ENCODE measurements at places on chromosomes 3 and 15.
A peak's percentile ranks its signal among the peaks of the same experiment; 100 is the strongest.

GRCh38 chr3:189322339-189322738, 150.6 kb downstream of the TPRG1 start:
- DNase-seq, result no peak

DNA sequence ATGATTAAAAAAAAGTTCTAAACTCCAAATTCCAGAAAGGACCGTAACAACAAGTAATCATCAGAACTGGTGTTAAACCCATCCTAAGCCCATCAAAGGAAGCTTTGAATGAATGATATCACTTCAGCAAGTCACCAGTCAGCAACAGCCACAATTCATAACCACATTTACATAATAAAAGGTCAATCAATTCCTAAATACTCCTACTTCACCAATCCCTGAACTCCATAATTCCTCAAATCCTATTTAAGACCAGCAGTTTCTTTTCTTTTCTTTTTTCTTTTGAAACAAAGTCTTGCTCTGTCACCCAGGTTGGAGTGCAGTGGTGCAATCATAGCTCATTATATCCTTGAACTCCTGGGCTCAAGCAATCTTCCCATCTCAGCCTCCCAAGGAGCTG, 40.5 kb downstream of the TTBK2 start:
- no peak for DNase-seq

DNA sequence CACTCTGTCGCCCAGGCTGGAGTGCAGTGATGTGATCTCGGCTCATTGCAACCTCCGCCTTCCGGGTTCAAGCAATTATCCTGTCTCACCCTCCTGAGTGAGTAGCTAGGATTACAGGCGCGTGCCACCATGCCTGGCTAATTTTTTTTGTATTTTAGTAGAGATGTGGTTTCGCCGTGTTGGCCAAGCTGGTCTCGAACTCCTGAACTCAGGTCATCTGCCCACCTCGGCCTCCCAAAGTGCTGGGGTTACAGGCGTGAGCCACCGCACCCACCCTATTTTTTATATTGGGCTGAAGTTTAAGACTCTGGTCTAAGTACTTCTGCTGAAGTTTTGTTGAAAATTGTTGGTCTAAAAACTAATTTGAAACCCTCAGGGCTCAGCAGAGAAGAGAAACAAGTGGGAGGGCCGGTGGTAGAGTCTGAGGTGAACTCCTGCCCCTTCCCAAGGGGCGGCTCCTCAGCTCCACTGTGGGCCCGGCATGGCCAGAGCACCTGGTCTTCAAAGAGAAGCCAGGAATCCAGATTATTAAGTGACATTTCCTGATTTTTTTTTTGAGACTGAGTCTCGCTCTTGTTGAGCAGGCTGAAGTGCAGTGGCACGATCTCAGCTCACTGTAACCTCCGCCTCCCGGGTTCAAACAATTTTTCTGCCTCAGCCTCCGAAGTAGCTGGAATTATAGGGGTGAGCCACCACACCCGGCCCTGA, 4.0 kb downstream of the HDAC11 start:
- DNase-seq, result peak; percentile 7

GRCh38 chr3:167918686-167919085, 177.0 kb downstream of the GOLIM4 start:
- no peak for DNase-seq

- no peak for DNase-seq
Measured at GRCh38 chr3:193801097-193801496, 208.1 kb downstream of the OPA1 start.

DNA sequence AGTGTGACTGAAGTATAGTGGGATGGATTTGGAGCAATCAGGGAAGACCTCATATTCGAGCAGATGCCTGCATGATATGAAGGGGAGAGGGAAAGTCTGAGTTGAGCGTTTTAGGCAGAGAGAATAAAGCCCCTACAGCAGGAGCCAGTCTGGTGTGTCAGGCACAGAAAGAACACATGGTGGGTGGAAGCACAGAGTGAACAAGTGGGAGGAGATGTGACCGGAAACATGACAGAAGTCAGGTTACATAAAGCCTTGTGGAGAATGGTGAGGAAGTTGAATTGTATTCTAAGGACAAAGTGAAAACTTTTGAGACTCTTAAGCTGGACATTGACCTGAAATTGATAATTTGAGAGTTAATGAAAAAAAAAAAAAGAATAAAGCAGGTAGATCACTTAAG, 541.0 kb downstream of the PLOD2 start:
- no peak for DNase-seq

GRCh38 chr15:99584081-99584600, 18.4 kb downstream of the MEF2A start:
- no peak for DNase-seq

- no peak for DNase-seq
Measured at GRCh38 chr3:49751501-49751900, 27.8 kb upstream of the GMPPB start.

- peak; percentile 52 for DNase-seq
Measured at GRCh38 chr3:196111939-196112386, 30.1 kb upstream of the TFRC start.

- DNase-seq, result peak; percentile 48
Measured at GRCh38 chr15:34436126-34436955, 1.3 kb downstream of the GOLGA8A start.

- no peak for DNase-seq
Measured at GRCh38 chr3:125211523-125212090, 941 bp downstream of the SLC12A8 start.

GRCh38 chr15:82045179-82045891, 483 bp downstream of the MEX3B start:
- DNase-seq, result peak; percentile 36

DNA sequence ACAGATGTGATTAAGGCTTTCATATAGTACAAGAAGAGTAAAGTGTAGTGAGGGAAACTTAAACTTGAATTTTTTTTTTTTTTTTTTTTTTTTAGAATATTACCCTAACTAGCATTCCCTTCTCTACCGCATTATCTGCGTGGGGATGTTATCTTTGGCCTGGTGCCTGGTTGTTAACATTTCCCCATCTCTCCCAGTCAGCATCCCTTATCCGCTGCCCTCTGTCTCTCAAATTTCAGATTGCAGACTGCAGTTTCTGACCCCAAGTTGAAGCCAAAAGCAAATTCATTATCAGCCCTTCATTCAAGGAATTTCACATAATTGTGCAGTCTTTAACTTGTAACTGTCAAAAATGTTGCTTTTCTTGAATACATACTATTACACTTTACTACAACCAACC, 353.0 kb downstream of the PLOD2 start:
- no peak for DNase-seq

DNA sequence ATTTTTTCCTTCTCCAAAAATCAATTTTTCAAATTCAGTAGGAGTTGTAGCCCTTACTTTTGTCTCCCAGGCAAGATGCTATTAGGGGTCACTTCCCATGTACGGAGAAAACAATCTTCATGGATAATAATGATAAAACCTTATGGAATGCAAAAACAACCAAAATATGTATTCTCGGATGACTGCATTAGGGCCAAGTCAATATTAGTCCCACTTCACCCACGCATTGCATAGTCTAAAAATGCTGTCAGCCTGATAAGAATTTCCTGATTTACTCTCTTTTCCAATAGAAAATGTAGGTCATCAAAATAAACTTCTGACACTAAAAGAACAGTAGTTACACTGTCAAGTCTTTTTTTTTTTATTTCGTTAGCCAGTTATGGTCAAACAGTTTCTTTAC, 2.7 kb downstream of the VGLL3 start:
- no peak for DNase-seq

DNA sequence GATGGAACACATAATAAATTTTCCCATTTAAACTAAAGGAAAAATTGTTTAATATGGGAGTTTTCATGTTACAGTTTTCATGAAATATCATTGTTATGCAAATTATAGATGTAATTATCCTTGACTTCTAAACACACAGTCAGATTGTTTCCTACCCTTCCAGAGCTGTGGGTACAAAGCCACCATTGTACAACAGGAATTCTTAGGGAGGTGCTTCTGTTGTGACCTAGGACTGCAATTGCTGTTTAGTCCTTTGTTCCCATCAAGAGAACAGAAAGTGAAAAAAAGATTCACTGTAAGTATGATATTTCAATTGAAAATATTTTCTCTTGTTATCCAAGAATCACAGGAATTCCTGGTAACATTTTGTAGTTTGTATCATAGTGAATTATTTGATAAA, 455.3 kb upstream of the NAALADL2 start:
- no peak for DNase-seq

DNA sequence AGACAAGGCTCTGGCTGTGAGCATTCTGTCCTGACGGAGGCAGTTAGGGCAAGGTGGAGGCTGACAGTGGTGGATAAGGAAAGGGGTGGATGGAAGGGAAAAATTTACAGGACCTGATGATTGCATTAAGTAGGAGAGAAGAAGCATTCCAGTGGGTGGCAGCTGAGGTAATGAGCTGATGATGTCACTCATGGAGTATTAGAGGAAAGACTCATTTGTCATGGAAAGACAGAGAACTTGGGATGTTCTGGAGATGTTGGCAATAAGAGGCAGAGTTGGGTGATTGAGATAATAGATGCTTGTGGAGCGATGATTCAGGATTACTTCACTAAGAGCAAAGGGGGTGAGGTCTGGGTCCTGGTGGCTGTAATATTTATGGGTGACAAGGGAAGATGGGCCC, 63.6 kb upstream of the SCN5A start:
- no peak for DNase-seq

- DNase-seq, result no peak
Measured at GRCh38 chr3:46068501-46068900, 41.2 kb upstream of the XCR1 start.

DNA sequence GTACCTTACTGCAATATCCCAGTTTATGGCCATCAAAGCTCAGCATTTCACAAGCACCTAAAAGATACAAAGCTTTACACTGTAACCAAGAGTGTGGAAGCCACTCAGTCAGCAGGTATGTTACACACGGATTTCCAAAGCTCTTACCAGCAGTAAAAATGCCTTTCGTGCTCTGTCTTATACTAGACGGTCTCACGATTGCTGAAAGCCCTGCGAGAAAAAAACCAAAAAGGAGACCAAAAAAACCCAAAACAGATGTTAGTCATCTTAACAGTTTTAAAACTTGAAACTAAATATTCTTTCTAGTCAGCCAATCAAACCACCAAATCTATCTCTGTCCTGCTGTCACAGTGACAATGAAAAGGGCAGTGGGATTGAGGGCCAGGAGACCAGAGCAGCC, 39.0 kb downstream of the TAMM41 start:
- no peak for DNase-seq

GRCh38 chr3:118186051-118186450, 848.6 kb downstream of the IGSF11 start:
- no peak for DNase-seq

GRCh38 chr15:70062321-70062956, 35.3 kb downstream of the TLE3 start:
- DNase-seq, result peak; percentile 14

- no peak for DNase-seq
Measured at GRCh38 chr3:67853520-67853919, 199.1 kb upstream of the SUCLG2 start.

DNA sequence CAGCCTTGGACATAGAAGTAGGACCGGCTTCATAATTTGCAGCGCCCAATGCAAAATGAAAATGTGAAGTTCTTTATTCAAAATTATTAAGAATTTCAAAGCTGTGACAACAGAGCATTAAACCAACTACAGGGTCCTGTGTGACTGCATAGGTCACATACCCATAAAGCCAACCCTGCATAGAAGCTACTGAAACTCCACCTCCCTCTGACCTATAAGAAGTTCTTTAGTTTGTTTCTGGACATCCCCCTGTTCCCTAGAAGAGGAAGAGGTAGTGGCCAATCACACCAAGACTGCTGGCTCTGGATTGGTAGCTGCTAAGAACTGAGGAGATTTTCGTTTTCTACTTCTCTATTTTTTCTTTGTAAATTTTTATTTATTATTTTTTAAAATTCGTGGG, 9.0 kb upstream of the SELENOT start:
- DNase-seq, result no peak

GRCh38 chr3:126136428-126137220, 43.8 kb downstream of the ALDH1L1 start:
- DNase-seq, result peak; percentile 8

- no peak for DNase-seq
Measured at GRCh38 chr15:79166311-79166955, 75.9 kb upstream of the RASGRF1 start.

DNA sequence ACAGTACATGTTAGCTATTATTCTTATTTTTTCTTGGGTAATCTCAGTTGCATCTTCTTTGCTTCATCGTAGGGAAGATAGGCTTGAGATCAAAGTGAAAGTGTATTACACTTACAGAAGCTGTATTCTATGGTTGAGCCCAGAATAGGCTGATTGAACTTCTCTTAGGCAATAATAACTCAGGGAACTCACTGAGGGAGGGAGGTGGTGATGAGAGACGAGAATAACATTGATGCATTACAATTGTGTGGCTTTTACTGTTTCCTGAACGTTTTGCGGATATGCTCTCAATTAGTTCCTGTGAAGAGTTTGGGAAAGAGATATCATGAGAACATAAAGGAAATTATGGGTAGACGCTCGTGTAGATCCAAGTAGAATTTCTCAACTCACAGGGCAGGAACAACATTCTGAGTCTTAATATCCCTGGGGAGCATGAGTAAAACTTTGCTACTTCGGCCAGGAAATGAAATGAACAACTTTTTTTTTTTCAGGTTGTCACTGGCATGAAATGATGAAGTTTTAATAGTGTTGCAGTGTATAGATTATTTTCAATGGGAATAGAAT, 302.2 kb downstream of the TUSC7 start:
- DNase-seq, result no peak

DNA sequence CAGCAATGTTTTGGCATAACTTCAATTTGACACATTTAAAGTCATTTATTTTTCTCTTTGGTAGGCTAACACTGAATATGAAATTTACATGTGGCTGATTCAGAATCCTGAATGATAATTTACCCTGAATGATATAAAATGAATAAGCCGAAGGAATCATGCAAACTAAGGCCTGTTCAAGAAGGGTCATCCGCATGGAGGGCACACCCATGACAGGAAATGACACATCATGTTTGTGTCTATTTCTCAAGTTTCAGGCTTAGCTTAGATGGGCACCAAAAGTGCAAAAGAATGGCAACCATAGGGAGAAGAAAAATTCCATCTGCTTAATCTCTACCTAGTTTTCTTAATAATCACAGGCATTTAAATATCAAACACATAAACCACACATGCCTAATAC, 141.5 kb downstream of the DUT start:
- no peak for DNase-seq

DNA sequence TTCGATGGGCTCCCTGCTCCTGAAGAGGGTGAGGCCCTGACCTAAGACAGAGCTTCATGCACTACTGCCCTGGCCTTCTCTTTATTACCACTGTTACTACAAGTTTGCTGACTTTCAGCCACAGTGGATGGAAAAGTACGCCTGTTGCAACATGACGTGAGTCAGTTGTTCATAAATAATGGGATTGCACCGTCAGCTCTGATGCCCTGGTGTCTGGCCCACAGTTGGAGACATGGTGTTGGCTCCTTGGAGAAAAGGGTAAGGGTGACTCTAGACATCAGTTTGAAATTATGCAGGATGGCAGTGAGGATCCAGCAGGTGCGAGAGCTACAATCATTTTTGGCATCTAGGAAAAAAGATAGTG, 5.5 kb downstream of the PAQR5 start:
- DNase-seq, result no peak

DNA sequence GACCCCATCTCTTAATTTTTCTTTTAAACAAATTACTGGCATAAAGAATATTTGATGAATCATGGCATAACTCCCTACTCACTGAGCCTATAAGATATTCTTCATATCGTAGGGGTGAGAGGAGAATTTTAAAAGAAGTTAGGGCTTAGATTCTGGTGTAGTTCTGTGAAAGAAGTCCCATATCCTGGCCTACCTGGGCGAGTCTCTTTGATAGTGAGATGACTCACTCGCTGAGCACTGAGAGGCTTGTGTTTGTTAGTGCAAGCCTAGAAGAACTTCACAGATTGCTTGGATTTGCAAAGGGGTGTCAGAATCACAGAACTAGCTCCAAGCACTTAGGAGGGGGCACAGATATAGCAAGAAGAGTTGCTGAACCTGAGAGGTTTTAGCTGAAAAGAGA, 133.8 kb upstream of the TMC3 start:
- DNase-seq, result no peak

Measured in activated T-cell treated with anti-CD3 and anti-CD28 coated beads, Interleukin-2, amount 50 U/mL, for 1 hour (primary cell).